Heart right ventricle (tissue), 16 donors: ENCODE measurements at places on chromosomes 3 and 15. TPM values are rescaled to one million over a fixed set of nuclear protein-coding genes. Genes with fewer than 3 reads are reported as not detected.
A peak's percentile ranks its signal among the peaks of the same experiment; 100 is the strongest.

The SLC2A2 gene
- not detected for total RNA-seq

The EPB42 gene
- total RNA-seq, result not detected

The IQCB1 gene
- 6.7 TPM for total RNA-seq

The SLC27A2 gene
- total RNA-seq, result not detected

DNA sequence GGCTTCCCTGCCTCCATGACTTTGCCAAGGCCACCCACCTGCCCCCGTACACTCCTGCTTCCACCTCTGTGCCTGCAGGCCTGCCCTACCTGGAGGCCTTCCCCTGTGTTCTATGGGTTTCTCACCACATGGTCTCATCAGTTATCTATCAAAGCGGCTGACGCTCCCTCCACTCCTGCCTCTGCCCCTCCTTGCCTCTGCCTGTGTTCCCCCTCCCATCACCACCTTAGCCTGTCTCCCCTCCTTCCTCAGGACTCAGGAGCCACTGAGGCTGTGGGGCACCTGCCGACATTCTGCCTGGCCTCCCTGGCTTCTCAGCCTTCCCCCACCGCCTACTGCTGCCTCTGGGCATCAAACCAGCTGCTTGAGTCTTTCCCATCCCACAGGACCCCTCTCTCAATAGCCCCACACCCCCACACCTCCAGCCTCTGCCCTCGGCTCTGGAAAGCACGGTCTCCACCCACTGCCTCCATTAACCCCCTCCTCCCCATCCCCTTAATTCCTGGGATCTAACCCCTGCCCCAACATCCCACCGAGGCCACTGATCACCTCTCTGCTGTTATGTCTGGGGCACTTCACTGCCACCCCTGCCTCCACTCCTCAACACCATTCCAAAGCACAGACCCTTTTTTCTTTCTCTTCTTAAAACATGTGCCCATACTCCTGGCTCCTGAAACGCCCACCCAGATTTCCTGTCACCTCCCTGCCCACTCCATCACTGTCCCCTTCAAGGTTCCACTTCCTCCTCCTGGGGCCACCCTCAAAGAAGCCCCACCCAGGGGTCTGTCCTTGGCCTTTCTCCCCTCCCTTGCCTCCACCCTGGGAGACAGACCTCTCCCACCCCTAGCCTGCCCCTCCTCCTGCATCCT lies 24.4 kb upstream of the CYP11A1 start:
- DNase-seq, result no peak

DNA sequence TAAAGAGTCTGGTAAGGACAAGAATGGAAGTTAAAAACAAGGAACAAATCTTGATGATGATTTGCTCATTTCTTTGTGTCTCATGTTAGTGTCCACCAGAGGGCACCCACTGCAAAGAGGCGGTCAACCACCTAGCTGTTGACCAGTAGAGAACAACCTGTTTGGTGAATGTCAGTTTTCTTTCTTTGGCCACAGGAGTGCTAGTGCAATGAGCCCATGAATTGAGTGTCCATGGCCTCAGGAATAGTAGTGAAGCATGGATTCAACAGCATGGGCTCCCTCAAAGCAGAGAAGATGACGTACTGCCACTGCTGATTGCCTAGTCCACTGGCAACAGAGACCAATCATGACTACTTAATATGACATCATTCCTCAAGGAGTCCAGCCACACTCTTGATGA lies 10.7 kb upstream of the CNTN6 start:
- DNase-seq, result peak; percentile 21

GRCh38 chr3:171829841-171830517 lies 13.2 kb upstream of the TMEM212 start:
- peak; percentile 87 for DNase-seq

DNA sequence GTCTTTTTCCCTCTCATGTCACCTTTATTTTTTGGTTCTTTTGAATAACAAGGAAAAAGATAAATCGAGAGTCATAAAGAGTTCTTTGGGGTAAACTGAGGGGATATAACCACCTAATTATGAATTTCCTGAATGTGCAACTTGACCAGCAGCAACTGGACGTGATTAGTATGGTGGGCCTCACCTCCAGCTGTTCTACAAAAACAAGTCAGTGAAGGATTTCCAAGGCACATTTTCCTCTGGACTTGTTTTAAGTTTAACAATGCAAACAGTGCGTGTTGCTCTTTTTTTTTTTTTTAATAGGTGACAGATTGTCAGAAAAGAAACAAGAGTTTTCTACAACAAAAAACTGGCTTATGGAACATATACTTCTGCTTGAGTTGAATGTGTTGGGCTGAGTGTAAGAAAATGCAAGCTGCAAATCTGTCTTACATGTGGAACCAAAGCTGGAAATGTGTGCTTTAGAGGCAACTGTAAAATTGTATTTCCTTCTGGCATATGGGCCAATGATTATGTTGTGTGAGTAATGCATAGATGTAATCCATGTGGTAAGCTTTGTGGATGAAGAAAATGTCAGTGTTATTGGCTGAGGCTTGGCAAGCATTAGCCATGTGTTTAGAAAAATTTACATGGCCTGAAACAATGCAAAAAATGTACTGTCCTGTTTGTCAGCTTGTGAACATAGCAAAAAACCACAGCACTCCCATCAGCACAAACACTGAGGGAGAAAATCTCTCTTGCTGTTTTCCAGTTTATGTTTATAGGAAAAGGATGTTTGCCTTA lies 44.5 kb upstream of the FNDC3B start:
- no peak for DNase-seq

GRCh38 chr15:80034629-80035028 lies 24.8 kb upstream of the ZFAND6 start:
- no peak for DNase-seq

DNA sequence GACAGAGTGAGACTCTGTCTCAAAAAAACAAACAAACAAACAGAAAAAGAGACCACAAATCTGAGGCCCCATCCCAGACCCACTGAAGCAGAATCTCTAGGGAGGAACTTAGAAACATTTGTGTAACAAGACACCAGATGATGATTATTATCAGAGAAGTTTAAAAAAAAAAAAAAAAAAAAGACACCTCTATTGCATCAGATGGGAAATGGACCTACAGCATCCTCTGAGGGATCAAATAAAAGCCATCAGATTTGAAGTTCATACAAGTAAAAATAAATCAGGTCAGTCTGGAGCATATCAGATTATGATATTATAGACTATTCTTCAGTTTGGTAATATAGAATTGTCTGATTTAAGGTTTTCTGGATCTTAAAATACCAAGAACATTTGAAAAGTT lies 21.9 kb upstream of the LIPC start:
- DNase-seq, result no peak
